ENCODE measurements at places on chromosomes 12 and 14. TPM values are rescaled to one million over a fixed set of nuclear protein-coding genes. Genes with fewer than 3 reads are reported as not detected.
A peak's percentile ranks its signal among the peaks of the same experiment; 100 is the strongest.

Gene RNASE7
- polyA plus RNA-seq, result 0.09 TPM

DNA sequence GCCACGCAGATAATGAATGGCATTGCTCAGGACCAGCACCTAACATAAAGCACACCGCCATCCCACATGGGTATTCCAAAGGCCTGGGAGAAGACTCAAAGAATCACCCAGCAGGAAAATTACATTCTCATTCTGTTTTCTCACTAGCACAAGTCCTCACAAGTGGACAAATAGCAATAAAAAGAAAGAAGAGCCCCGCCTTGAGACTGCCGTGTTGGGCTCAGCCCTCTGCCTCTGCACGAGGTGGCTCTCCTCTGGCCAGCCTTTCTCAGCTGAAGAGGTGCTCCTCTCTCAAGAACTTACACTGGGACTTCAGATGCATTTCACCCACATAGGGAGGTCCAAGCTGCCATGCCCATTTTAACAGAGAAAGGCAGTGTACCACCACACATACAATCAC is 207.5 kb downstream of the SPTSSA start:
- no peak for DNase-seq
- H3K27me3 ChIP-seq, result no peaks in the 10 kb centered on the region
- H3K27ac ChIP-seq, result no peak overlapping the region
- H3K4me1 ChIP-seq, result no peaks in the 10 kb centered on the region

GRCh38 chr12:97567619-97568110 is 105.1 kb downstream of the RMST start:
- peak overlapping the region; percentile 30 for H3K27ac ChIP-seq
- H3K4me3 ChIP-seq, result no peak overlapping the region
- no peak for DNase-seq

Gene POTEM
- polyA plus RNA-seq, result not detected

Gene OASL
- 0.31 TPM for polyA plus RNA-seq

DNA sequence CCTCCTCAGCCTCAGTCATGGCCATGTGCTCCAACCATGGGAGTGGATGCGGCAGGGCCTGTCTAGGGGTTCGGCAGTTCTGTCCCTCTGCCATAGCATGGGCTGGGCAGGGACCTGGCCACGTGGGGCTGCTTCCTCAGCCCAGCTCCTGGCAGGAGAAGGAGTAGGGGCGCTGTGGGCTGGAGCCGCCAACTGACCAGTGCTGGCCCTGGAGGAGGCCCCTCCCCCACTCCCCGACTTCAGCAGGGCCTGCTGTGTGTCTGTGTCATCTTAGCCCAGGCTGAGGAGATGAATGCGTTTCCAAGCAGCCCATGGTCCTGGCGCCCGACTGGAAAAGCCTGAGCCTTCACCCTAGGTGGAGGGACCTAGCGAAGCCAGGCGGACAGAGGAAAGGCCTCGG is 2.7 kb upstream of the PACS2 start:
- peaks cover 20% of the 10 kb centered on the region for H3K4me1 ChIP-seq
- no peak overlapping the region for H3K4me3 ChIP-seq
- no peaks in the 10 kb centered on the region for H3K36me3 ChIP-seq
- no peaks in the 10 kb centered on the region for H3K27me3 ChIP-seq
- no peak for DNase-seq

DNA sequence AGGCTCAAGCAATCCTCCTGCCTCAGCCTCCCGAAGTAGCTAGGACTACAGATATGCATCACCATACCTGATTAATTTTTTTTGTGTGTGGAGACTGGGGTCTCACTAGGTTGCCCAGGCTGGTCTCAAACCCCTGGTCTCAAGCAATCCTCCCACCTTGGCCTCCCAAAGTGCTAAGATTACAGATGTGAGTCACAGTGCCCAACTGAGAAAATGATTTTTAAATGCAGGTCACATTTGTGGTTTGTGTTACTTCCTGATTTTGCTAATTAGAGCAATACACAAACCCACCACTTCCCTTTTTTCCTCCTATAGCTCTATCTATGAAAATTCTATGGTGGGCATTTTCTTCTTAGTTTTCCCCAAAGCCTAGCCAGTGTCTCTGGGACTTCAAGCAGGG is 45.5 kb upstream of the TMEM263 start:
- no peak overlapping the region for H3K4me3 ChIP-seq
- no peak for DNase-seq
- H3K27ac ChIP-seq, result no peak overlapping the region
- no peaks in the 10 kb centered on the region for H3K4me1 ChIP-seq
- H3K27me3 ChIP-seq, result no peaks in the 10 kb centered on the region

DNA sequence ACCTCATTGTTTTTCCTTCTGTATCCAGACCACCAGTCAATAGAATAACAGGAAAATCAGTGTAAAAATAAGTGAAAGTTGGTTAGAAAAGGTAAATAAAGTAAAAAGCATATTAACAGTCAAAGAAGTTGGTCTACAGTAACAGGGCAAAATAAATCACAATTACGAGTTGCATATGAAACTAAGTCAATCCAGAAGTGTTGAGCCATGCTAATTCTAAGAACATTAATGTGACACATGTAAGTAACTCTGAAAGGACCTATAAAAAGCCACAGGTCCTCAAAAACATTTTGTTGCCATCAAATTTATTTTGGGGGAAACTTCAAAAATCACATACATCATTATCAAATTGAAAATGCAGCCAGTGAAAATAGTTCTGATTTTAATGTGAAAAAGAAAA is 56.4 kb downstream of the LRP6 start:
- DNase-seq, result no peak
- no peak overlapping the region for H3K4me3 ChIP-seq
- no peaks in the 10 kb centered on the region for H3K27me3 ChIP-seq

DNA sequence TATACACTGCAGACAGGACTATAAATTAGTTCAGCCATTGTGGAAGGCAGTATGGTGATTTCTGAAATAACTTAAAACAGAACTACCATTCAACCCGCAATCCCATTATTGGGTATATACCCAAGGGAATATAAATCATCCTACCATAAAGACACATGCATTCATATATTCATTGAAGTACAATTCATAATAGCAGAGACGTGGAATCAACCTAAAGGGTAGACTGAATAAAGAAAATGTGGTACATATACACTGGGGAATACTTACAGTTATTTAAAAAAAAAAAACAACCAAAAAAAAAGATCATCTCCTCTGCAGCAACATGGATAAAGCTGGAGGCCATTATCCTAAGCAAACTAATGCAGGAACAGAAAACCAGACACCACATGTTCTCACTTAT is 473.9 kb downstream of the TRHDE start:
- DNase-seq, result no peak
- no peaks in the 10 kb centered on the region for H3K4me1 ChIP-seq
- H3K27ac ChIP-seq, result no peak overlapping the region

DNA sequence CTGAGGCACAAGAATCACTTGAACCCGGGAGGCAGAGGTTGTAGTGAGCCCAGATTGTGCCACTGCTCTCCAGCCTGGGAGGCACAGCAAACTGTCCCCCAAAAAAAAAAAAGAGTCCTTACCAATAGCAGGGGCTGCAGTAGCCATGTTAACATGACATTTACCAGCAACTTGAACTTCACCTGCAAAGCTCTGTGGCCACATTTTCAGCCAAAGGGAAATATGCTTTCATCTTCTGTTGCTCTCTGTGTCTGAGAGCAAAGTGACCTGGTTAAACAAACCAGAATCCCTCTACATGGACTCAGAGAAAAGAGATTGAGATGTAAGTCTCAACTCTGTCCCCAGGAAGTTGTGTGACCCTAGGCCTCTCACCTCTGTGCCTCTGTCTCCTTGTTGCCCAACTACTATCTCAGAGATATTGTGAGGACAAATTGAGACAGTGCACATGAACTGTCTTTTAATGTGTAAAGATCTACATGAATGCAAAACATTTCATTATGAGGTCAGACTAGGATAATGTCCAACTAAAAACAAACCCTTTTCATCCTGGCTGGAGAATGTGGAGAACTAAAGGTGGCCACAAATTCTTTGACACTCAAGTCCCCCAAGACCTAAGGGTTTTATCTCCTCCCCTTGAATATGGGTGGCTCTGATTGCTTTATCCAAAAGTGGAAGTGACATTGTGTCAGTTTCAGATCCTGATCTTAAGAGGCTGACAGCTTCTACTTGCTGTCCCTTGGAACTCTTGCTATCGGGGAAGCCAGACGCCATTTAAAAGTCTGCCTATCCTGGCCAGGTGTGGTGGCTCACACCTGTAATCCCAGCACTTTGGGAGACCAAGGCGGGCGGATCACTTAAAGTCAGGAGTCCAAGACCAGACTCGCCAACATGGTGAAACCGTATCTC is 24.7 kb upstream of the P2RX4 start:
- H3K27ac ChIP-seq, result no peak overlapping the region
- DNase-seq, result no peak
- H3K4me1 ChIP-seq, result no peaks in the 10 kb centered on the region
- no peaks in the 10 kb centered on the region for H3K36me3 ChIP-seq
- no peak overlapping the region for H3K4me3 ChIP-seq

Gene SIRT4
- polyA plus RNA-seq, result 3.2 TPM

Gene HOXC6
- polyA plus RNA-seq, result 13.6 TPM

- peaks cover 26% of the 10 kb centered on the region for H3K4me1 ChIP-seq
- H3K4me3 ChIP-seq, result no peak overlapping the region
- H3K36me3 ChIP-seq, result no peaks in the 10 kb centered on the region
Observed at GRCh38 chr14:95258754-95259593, 60.7 kb downstream of the CLMN start.

Gene DUSP6
- 135 TPM for polyA plus RNA-seq

DNA sequence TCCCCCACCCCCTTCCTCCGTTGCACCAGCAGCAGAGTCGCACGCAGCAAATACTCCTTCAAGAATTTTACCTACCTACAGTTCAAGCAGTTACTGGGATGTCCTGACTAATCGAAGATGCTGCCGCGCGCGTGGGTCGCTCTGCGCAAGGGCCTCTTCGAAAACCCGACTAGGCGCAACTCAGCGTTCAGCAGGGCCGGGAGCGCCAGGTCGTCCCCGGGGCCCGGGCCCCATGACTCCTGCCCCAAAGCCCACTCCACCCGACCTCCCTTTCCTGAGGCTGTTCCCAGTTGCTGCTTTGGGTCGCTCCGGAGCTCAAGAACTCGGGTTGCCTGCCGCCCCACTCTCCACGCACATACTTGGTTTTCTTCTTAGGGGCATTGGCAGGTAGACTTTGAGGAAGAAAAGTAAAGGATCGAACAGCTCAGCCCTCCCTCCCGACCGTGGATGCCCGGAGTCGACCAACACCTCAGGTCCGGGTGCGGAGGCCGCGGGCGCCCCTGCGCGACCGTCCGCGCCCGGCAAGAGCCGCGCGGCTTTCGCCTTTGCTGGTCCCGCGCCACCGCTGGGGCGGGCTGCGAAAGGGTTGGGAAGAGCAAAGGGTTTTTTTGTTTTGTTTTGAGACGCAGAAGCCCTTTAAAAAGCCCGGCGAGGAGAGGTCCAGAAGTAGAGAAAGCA is 1.9 kb downstream of the BMP4 start:
- peaks cover 9% of the 10 kb centered on the region for H3K27me3 ChIP-seq
- H3K4me3 ChIP-seq, result peak overlapping the region; percentile 63
- H3K4me1 ChIP-seq, result peaks cover 25% of the 10 kb centered on the region
- H3K36me3 ChIP-seq, result peaks cover 28% of the 10 kb centered on the region
- peak; percentile 69 for DNase-seq

GRCh38 chr14:60064491-60065072 is 27.1 kb upstream of the PCNX4 start:
- no peaks in the 10 kb centered on the region for H3K36me3 ChIP-seq
- DNase-seq, result peak; percentile 7
- no peaks in the 10 kb centered on the region for H3K4me1 ChIP-seq
- no peak overlapping the region for H3K27ac ChIP-seq
- no peaks in the 10 kb centered on the region for H3K27me3 ChIP-seq
- no peak overlapping the region for H3K4me3 ChIP-seq

DNA sequence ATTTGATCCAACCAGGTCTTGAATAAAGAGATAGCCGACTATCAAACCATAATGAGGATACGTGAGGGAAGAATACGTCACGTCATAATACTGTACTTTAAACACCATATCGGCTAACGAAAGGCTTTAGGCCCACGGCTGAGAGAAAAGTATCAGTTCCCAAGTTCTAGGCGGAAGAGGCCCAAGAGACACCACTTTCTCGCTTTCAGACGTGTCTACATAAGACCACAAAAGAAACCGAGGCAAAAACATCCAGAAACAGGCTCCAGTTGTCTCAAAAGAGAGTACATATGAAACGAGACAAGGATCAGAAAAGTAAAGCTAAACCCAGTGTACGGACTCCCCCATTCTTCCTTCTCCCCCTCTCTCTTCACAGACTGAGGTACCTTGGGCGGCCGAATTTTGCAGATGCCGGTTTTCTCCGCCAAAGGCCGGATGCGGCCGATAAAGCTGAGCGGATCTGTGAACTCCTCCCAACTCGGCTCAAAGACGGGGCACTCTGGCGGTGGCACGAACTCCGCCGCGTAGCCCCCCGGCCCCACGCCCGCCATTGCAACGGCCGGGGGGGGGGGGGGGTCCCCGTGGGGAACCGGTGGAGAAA is 479 bp downstream of the KDM5A start:
- DNase-seq, result peak; percentile 5
- H3K36me3 ChIP-seq, result peaks cover 7% of the 10 kb centered on the region
- H3K4me3 ChIP-seq, result peak overlapping the region; percentile 79
- H3K27ac ChIP-seq, result peak overlapping the region; percentile 93
- no peaks in the 10 kb centered on the region for H3K27me3 ChIP-seq
- H3K4me1 ChIP-seq, result peaks cover 5% of the 10 kb centered on the region

- H3K36me3 ChIP-seq, result peaks cover 61% of the 10 kb centered on the region
- no peak for DNase-seq
- H3K4me3 ChIP-seq, result no peak overlapping the region
Observed at GRCh38 chr12:111457577-111457976, 51.9 kb downstream of the SH2B3 start.

GRCh38 chr14:43411841-43412240 is 1095.2 kb downstream of the FSCB start:
- no peak overlapping the region for H3K4me3 ChIP-seq
- no peak for DNase-seq
- no peaks in the 10 kb centered on the region for H3K4me1 ChIP-seq
- H3K27ac ChIP-seq, result no peak overlapping the region

DNA sequence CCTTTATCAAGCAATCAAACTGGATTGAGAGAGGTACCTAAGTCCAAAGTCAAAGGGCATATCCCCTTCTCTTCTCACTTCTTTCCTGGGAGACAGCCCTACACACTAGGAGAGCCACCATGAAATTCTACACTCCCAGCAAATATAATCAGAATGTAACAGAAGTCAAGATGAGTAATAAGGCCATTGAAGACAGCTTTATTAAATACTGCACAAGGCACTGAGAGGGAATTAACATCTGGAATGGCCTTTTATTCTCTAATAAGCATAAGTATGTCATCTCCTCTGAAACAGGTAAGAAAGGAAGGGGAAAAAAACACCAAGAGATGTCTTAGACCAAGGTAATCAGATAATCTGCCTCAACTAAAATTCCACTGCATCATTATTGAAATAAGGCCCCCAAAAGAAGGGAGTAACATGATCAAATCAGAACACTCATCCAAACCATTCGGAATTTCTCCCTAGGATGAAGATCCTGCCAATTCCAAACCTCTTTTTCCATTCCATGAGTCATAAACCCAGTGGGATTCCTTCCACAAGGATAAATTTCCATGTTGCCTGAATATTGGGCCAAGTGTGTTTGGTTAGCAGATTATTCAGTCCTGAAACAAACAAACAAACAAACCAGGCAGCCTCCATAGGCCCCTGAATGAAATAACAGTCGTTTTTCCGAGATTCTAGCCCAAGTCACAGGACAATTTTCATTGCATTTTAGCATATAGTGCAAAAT is 19.9 kb downstream of the SLC35F4 start:
- no peak overlapping the region for H3K4me3 ChIP-seq
- peaks cover 3% of the 10 kb centered on the region for H3K27me3 ChIP-seq
- no peak overlapping the region for H3K27ac ChIP-seq
- no peak for DNase-seq
- H3K36me3 ChIP-seq, result no peaks in the 10 kb centered on the region
